NCI-H526 treated with DMSO at 0.1 percent for 48 hours (cell line): ENCODE measurements at places on chromosomes 3 and 15.

GRCh38 chr15:70518201-70519003 lies 245.0 kb downstream of the UACA start:
- no peak for DNase-seq

- no peak for DNase-seq
These were observed 21.5 kb upstream of the SNRPA1 start for GRCh38 chr15:101316529-101316928.

DNA sequence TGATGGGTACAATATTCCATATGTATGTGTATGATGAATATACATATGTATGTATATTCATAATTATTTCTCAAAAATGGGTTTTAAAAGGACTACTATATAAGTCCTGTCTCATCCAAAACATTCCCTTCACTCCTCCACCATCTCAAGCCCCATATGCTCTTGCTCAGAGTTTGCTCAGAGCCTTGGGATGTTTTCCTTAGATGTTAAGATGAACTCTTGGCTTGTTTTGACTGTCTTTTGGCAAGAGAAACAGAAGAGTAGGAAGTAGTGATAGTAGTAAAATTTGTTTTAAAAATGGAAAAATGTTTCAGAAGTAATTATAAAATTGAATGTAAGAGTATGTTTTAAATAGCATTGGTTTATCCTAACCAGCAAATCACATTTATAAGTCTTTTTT lies 6.2 kb upstream of the EPHA3 start:
- DNase-seq: no peak

DNA sequence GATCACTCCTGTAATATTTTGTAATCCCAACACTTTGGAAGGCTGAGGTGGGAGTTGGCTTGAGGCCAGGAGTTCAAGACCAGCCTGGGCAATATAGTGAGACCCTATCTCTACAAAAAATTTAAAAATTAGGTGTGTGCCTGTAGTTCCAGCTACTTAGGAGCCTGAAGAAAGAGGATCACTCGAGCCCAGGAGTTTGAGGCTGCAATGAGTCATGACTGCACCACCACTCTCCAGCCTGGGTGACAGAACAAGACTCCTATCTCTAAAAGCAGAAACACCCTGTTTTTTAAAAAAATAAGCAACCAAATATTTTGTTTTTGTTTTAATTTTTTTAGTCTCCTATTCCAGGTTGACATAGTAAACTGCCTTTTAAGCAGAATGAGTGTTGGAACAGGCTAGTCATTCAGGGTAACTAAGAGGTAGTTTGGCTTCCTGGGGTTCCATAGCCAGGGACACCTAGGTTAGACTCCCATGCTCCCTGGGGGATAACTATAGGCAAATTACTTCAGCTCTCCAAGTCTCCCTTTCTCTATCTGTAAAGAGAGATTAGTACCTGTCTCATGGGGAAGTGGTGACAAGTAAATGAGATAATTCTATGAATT lies 114.6 kb upstream of the C15orf61 start:
- DNase-seq: peak; percentile 59
